Neural progenitor cell (in vitro differentiated cells): ENCODE measurements at places on chromosomes 3 and 15. TPM values are rescaled to one million over a fixed set of nuclear protein-coding genes. Genes with fewer than 3 reads are reported as not detected.

Gene GMNC
- not detected in 2 replicates for total RNA-seq

Gene TMED3
- 28.5 and 48.6 TPM in 2 replicates for total RNA-seq

Gene OCA2
- 0.65 and 1.0 TPM in 2 replicates for total RNA-seq

Gene KIF23
- total RNA-seq = 115 and 193 TPM in 2 replicates

Gene GPR62
- total RNA-seq = 0.21 TPM in 1 of 2 replicates, not detected in the other
